Vagina (tissue), 2 donors: ENCODE measurements at places on chromosomes 5 and 9.

GRCh38 chr9:18314316-18314715 lies 159.6 kb upstream of the ADAMTSL1 start:
- no peak overlapping the region for H3K27ac ChIP-seq
- no peak for DNase-seq
- no peaks in the 10 kb centered on the region for H3K27me3 ChIP-seq
- no peaks in the 10 kb centered on the region for H3K4me1 ChIP-seq

GRCh38 chr5:59327191-59327980 lies 566.1 kb downstream of the PDE4D start:
- H3K27me3 ChIP-seq: no peaks in the 10 kb centered on the region
- H3K4me3 ChIP-seq: no peak overlapping the region
- H3K4me1 ChIP-seq: peaks cover 3% of the 10 kb centered on the region
- H3K27ac ChIP-seq: no peak overlapping the region
- no peak for DNase-seq

- H3K4me1 ChIP-seq: no peaks in the 10 kb centered on the region
- no peak for DNase-seq
- no peaks in the 10 kb centered on the region for H3K27me3 ChIP-seq
- H3K4me3 ChIP-seq: no peak overlapping the region
- H3K36me3 ChIP-seq: no peaks in the 10 kb centered on the region
Observed at GRCh38 chr5:34436761-34437501, 219.2 kb upstream of the RAI14 start.

DNA sequence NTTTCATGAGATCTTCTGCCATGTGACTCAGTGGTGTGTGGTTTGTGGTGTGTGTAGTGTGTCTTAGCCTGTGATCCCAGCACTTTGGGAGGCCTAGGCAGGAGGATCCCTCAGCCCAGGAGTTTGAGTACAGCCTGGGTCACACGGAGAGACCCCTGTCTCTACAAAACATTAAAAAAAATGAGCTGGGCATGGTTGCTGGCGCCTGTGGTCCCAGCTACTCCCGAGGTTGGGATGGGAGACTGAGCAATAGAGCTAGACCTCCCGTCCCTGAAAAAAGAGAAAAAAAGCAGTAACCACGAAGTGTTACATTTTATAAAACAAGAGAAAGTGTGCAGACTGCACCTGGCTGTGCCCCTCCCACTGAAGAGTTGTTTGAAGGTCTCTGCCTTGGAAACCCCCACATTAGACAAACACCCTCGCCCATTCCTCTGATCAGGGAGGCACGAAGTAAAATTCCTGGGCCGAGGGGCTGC lies 21.2 kb upstream of the RNU6ATAC start:
- H3K27me3 ChIP-seq: no peaks in the 10 kb centered on the region
- peaks cover 8% of the 10 kb centered on the region for H3K4me1 ChIP-seq
- DNase-seq: no peak
- H3K36me3 ChIP-seq: no peaks in the 10 kb centered on the region
- H3K4me3 ChIP-seq: no peak overlapping the region

- no peak for DNase-seq
- no peaks in the 10 kb centered on the region for H3K36me3 ChIP-seq
- no peak overlapping the region for H3K4me3 ChIP-seq
- H3K27me3 ChIP-seq: no peaks in the 10 kb centered on the region
Observed at GRCh38 chr9:128101231-128101661, 26.3 kb downstream of the PTGES2 start.

DNA sequence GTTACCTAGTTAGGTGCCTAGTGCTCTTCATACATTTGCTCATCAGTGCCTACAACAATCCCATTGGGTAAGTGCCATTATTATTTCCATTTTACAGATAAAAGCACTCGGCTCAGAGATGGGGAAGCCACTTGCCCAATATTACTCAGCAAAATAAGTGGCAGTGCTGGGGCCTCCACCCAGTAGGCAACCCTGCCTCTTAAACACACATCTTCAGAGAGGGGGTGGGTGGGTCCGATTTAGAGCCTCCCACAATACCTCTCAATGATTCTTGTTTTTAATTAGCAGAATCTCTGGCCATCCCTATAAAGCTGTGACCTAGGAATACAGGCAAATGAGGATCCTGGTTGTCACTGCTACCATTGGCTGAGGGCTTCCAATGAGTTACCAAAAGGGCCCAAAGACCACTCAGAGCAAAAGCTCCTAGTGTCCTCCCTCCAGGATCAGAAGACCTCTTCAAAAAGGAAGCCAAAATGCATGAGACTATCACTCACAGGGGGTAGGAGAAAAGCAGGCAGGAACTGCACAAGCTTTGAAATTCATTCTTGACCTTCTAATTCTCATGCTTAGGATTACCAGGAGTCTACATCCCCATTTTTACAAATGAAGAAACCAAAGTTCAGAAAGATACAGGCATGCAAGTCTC lies 36.1 kb upstream of the UBE2D2 start:
- no peaks in the 10 kb centered on the region for H3K36me3 ChIP-seq
- H3K27me3 ChIP-seq: no peaks in the 10 kb centered on the region
- no peak for DNase-seq
- H3K4me3 ChIP-seq: no peak overlapping the region
